Activated CD4-positive, alpha-beta T cell treated with anti-CD3 and anti-CD28 coated beads, Interleukin-2, Interleukin-6, amounts not matched to agents 100 ng/mL and 50 ng/mL, durations not matched to agents 16 hours and 8 hours (primary cell): ENCODE measurements at places on chromosomes 6 and 20.
A peak's percentile ranks its signal among the peaks of the same experiment; 100 is the strongest.

DNA sequence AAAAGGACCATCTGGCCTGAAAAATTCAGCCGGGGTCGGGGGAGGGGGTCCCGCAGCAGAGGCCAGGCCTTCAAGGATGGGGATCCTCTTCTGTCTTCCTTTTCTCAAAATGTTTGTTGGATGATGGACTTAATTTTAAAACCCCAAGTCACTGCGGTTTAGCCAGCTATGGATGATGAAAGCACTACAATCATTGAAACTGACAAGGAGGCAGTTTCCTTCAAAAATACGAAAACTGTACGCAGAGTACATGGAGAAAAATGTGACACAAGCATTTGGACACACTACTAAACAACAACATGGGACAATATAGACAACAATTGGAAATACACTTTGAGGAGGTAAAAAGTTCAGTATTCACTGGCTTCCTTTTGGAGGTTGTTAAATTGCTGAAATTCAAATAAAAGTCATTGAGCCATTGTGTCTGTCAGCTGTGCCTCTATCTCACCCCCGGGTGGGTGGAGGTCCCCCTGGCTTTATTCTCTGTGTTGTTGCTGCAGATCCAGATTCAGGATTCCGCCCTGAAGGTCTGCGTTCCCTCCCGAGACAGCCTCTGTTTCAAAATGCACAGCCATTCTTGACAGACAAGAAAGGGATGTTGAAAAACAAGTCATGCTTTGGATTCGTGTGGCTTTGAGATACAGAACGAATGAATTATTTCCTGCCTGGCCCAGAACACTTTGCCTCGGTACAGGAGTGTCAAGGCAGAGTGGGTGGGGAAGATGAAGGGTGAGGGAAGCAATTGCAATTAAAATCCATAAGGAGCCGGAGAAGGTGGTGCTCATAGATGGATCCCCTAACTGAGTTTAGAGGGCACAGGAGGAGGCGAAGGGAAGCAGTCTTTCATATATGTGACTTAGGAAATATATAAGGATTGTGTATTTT lies 118.2 kb downstream of the TTLL2 start:
- DNase-seq: no peak

- no peak for DNase-seq
These were observed 206.2 kb upstream of the TCF21 start for GRCh38 chr6:133682506-133683307.

DNA sequence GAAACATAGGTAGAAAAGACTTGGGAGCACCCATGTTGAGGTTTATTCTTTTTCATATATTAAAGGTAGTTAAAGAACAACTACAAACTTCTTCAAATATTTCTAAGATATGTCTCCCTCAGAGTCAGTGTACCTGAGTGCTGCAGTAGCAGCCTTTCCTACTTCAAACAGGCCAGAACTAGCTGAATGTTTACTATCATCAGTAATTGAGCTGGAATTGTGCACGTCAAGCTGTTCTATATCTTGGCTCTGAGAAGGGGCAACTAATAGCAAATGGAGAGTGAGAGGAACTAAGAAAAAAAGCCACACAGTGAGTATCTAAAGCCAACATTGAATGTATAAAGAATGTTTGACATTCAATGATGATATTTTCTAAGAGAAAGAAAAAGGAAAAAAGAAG lies 21.7 kb downstream of the MTCL3 start:
- no peak for DNase-seq

DNA sequence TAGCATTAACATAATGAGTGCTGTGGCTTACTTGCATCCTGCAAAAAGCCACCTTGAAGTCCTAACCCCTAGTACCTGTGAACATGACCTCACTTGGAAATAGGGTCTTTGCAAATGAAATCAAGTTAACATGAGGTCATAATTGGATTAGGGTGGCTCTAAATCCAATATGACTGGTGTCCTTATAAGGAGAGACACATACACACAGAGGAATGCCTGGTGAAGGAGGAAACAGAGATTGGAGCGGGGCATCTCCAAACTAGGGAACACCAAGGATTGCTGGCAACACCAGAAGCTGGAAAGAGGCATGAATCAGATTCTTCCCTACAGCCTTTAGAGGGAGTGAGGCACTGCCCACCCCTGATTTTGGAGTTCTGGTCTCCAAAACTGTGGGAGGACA lies 17.6 kb upstream of the RPS6KA2 start:
- no peak for DNase-seq

DNA sequence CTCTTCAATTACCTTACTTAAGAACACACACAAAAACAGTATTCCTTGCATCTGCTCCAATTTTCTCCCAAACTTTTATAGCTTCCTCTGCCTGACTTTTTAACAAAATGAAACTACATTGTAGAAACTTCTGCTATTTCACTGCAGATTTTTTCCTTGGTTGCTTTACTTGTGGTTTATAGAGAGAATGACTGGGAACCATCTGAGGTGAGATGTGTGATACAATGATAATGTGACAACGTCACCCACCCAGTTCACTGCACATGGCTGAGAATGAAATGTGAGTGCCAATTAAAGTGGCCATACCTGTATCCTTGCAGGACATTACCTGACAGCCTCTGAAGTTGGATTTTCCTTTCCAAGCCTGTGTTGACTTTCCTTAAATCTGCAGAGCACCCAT lies 258.4 kb downstream of the CD83 start:
- DNase-seq: no peak

DNA sequence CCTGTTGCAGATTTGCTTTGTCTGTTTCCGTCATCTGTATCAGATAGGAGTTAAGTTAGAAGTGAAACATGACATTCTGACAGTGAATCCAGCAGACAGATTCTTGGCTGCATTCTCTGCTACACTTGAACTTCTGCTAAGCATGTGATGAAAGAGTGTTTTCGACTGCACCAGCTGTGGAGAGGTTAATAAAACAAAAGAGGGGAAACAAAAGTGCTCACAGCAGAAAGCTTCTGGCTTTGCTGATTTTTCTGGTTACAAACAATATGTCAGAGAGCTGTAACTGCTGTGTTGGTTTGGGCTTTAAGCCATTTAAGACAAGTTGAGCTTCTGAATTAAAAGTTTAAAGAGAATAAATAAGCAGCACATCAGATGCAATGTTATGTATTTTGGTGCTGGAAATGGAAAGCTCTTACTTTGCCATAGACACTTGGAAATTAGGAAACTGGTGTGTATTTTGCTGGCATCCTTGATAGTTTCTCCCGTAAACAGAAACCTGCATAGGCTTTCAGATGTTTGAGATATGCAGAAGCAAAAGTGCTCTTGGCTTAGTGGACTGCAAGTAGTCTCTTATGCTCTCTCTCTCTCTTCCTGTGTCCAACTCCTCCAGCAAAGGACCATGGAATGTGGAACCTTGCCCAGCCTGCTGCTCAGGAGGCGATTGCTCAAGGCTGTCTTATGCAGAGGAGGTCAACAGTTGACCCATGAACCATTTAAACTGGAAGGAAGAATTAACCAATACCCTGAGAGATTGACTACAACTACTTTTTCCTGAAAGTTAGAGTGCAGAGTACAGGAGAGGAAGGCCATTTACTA lies 104.9 kb downstream of the RPS12 start:
- DNase-seq: no peak

- DNase-seq: no peak
These were observed 165.4 kb upstream of the CHD6 start for GRCh38 chr20:41783423-41784208.

DNA sequence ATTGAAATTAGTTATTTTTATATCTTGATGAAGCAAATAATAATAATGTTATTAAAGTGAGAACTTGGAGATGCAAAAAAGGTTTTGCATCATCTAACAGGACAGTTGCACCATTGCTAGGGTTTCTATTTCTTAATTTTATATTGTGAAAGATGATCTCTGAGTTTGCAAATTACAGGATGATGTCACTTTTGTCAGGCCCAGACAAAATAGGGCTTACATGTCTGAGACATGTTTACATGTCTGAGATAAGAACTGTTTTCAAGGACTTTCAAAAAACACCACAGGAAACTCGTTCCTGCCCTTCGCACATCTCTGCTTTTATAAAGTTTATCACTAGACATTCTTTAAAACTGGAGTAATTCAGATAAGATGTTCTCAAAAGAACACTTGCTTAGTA lies 1075.8 kb upstream of the MANEA start:
- DNase-seq: no peak

DNA sequence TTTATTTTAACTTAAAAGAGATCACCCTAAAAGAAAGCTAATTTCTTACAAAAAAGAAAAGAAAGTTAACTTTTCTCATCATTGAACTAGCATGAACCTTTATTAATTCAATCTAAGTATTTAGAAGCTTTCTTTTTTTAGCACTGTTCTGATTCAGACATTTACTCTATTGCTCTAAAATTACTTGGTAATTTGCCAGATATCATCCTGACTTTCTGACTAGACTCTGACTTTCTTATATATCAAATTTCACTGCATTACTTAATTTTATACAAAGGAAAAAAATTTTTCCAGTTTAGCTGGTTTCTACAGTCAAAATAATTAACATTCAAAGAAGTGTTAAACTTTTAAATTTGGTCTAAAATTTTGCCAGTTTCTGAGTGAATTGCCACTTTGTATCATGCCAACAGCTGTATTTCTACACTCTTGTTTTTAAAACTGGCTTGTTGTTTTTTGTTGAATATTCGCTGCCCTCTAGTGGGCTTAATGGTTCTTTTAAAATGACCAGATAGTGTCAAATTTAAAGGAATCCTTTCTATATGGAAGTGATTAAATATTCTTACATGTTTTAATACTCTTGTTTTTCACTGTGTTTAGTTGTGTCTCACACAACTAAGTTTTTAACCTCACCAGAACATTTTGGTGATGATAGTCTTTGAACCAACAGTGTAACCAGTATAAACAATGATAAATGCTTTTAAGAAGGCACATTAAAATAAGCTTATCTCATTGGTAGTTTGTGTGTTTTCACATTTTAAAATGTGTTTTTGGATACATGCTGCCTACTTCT lies 102.0 kb downstream of the POPDC3 start:
- peak; percentile 25 for DNase-seq

DNA sequence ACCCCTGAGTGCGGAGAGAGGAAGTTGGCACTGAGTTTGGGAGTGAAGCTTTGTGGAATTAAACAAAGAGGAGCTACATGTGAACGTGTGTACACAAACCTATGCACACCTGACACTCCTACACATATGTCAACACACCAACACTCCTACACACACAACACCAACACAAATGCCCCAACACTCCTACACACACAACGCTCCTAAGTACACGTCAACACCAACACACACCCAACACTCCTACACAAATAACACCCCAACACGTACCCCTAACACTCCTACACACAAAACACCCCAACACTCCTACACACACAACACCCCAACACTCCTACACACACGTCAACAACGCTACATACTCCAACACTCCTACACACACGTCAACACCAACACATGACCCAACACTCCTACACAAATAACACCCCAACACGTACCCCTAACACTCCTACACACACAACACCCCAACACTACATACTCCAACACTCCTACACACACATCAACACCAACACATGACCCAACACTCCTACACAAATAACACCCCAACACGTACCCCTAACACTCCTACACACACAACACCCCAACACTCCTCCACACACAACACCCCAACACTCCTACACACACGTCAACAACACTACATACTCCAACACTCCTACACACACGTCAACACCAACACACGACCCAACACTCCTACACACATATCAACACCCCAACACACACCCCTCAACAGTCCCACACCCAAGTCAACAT lies 40.1 kb upstream of the ZBP1 start:
- no peak for DNase-seq

GRCh38 chr6:35048631-35049083 lies 92.5 kb downstream of the TCP11 start:
- DNase-seq: peak; percentile 17

- no peak for DNase-seq
These were observed 8.8 kb downstream of the ZBTB46 start for GRCh38 chr20:63822276-63822696.

GRCh38 chr6:104656235-104656634 lies 203.5 kb downstream of the HACE1 start:
- no peak for DNase-seq

DNA sequence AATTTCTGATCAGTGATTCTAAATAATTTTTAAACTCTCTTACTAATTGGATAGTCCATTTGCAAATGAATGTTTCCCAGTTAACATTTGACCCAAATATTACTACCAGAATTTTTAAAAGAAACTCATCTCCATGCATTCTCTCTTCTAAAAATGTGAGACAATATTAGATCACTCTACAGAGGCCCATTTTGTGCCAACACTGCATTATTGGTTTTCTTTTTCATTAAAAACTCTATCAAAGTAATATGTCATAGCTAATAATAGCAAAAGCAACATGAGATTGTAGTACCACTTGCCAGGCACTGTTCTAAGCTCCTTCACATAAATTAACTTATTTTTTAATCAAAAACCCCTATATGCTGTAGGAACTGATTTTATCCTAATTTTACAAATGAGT lies 345.6 kb upstream of the PLCB4 start:
- DNase-seq: no peak

DNA sequence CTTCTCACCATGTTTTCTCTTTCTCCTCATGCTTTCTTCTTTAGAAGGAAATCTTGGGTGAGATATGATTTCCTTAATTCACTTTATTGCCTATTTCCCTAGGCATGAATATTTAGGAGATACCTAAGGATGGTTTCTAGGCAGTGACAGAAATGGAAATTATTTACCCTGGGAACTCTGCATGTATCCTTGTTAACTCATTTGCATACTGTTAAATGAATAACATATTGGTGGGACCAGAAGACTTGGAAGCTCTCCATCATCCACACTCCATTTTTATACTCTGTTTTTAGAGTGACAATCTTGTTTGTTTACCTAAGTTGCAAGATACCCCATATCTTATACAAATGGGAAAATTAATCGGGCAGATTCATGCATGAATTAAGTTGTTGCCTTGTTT lies 285.7 kb downstream of the RNF144B start:
- no peak for DNase-seq

DNA sequence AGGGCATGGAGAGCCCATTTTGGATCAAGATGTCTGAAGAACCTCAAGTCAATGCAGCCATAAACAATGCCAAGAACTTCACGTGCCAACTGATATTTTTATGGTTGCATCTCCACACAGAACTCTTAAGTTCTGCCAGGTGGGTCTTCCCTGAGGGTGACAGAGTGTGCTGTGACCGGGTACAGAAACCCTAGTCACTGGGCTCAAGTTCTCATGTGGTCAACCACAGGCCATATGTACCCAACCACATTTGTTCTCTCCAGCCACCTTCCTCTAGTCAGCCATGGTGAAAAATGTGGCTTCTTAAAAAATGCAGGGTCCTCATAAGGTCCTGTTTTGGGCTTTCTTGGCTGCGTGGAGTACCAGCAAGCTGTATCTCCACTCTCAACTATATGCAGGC lies 48.9 kb downstream of the CLIC5 start:
- no peak for DNase-seq

- no peak for DNase-seq
These were observed 45.9 kb downstream of the INSM1 start for GRCh38 chr20:20413810-20414281.

DNA sequence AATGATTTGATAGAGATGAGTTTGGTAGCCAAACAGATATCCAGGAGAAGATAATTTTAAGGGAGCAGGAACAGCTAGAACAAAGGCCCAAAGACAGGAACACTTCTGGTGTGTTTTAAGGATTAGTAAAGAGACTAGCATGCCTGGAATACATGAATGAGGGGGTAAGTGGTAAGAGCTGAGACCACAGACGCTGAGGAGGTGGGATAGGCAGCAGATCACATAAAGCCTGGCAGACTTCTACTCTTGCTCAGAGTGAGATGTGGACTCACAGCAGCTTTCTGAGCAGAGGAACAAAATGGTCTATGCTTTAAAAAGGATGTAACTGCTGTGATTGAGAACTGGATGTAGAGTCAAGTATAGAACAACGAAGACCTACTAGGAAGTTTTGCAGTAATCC lies 100.1 kb downstream of the EPHA7 start:
- DNase-seq: no peak
